ENCODE measurements at places on chromosomes 3 and 15.

GRCh38 chr3:4474683-4475490 lies 7.8 kb upstream of the SUMF1 start:
- no peaks in the 10 kb centered on the region for H3K27me3 ChIP-seq
- H3K36me3 ChIP-seq = no peaks in the 10 kb centered on the region
- DNase-seq = peak; percentile 52
- H3K27ac ChIP-seq = no peak overlapping the region
- H3K4me3 ChIP-seq = no peak overlapping the region

DNA sequence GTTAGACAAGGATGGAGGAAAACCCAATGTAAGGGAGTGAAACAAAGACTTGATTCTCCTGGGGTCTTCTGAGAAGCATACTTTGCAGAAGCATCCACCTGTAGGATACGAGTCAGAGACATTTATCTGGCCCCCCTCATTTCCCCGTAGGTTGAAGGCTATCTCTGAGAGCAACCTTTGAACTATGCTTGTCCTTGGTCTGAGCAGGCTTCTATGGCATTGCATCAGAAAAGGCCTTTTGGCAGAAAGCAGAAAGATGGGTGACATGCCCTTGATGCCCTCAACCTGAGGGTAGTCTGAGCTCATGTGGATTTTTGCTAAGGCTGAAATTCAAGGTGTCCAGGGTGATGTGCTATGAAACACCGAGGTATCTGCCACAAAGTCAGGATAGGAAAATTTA lies 131.6 kb upstream of the SGO1 start:
- H3K36me3 ChIP-seq = no peaks in the 10 kb centered on the region
- peaks cover 6% of the 10 kb centered on the region for H3K4me1 ChIP-seq
- H3K27ac ChIP-seq = no peak overlapping the region
- H3K27me3 ChIP-seq = no peaks in the 10 kb centered on the region

DNA sequence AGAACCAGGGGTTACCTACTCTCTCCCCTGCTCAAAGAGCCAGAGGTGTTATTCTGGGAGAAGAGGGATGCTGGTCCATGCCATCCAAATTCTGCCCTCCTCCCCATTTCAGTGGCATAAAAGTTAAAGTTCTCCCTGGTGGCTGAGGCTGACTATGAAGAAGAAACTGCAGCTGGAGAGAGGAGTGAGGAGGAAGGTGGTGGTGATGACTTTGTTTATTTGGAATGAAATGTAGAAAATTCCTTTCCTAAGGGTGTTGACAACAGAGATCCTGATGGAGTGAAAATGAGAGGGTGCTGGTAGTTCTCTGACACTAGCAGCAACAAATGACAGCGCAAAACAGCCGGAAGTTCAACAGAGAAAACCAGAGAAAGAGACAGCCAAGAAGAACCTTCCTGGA lies 100.4 kb downstream of the PCCB start:
- H3K27ac ChIP-seq = no peak overlapping the region
- H3K4me3 ChIP-seq = no peak overlapping the region
- H3K36me3 ChIP-seq = no peaks in the 10 kb centered on the region

- H3K4me3 ChIP-seq = no peak overlapping the region
- peak; percentile 56 for DNase-seq
- no peaks in the 10 kb centered on the region for H3K27me3 ChIP-seq
- H3K27ac ChIP-seq = no peak overlapping the region
- no peaks in the 10 kb centered on the region for H3K36me3 ChIP-seq
Measured at GRCh38 chr3:156010829-156011228, 109.5 kb upstream of the KCNAB1 start.

DNA sequence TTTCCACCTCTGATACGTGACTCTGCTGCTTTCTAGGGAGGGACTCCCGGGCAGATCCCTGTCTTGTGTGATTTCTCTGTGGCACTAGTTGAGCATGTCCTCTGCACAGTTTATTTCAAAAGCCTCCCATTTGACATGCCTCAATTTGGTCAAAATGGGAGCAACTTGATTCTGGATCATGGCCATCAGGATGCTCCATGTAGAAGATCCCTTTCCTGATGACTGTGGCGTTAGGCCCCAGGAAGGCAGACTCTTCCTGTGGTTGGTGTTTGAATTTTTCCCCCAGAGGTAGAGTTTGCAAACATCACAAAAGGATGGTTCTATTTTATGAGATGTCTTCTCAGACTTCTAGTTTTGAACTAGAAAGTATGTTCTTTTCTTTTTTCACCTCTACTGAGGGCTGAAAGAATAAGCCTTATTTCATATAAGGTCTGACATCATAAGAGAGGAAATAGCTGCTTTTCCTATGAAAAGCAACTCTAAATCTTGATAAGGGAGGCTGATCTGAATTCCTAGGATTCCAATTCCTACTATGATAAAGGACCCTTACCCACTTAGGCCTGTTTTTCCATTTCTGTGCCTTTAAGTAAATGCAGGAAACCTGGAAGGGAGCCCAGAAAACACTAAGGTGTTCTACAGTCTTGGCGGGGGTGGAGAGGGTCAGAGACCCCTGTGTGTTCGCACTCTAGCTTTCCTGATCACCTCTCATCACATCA lies 243.8 kb upstream of the CHRM5 start:
- H3K4me3 ChIP-seq = no peak overlapping the region
- no peak for DNase-seq
- no peak overlapping the region for H3K27ac ChIP-seq
- H3K36me3 ChIP-seq = no peaks in the 10 kb centered on the region
- no peaks in the 10 kb centered on the region for H3K27me3 ChIP-seq

DNA sequence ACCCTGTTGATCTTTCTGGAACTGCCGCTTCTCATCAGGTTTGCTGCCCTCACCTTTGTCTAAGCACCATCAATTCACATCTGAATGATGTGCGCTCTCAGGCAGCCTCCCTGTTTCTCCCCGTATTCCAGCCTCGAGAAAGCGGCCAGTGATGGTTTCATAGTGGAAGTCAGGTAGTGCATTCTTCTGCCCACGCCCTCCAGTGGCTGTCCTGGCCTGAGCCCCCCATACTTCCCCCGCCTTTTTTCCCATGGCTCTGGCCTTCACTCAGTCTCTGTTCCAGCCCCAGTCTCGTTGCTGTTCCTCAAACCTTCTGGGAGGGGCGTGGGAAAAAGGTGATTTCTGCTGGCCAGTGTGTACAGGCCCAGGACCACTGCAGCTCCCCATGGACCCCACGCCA lies 101.3 kb downstream of the ASB7 start:
- H3K36me3 ChIP-seq = no peaks in the 10 kb centered on the region
- no peak for DNase-seq
- no peaks in the 10 kb centered on the region for H3K4me1 ChIP-seq

- peaks cover 36% of the 10 kb centered on the region for H3K4me1 ChIP-seq
- H3K4me3 ChIP-seq = no peak overlapping the region
- H3K27me3 ChIP-seq = no peaks in the 10 kb centered on the region
- no peak for DNase-seq
- no peaks in the 10 kb centered on the region for H3K36me3 ChIP-seq
- H3K27ac ChIP-seq = no peak overlapping the region
Measured at GRCh38 chr3:179452872-179453271, 1.6 kb upstream of the GNB4 start.

DNA sequence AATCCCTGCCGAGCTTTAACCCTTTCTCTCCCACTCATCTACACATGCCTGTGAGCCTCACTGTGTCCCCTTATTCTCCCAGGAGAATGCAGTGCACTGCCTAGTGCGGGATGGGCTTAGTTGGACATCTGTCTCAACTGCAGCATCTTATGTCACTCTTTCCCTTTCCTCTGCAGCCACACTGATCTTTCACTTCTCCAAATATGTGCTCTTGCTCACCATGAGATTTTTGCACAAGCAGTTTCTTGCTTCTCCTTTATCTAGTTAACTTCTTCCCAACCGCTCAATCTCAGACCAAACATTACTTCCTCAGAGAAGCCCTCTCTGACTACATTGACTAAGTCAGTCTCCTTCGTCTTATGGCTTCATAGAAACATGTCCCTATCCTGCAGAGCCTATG lies 292.3 kb downstream of the KBTBD8 start:
- no peaks in the 10 kb centered on the region for H3K4me1 ChIP-seq
- no peaks in the 10 kb centered on the region for H3K27me3 ChIP-seq
- H3K4me3 ChIP-seq = no peak overlapping the region
- no peak for DNase-seq

GRCh38 chr15:41819455-41820050 lies 8.3 kb upstream of the JMJD7 start:
- no peak overlapping the region for H3K4me3 ChIP-seq
- H3K4me1 ChIP-seq = no peaks in the 10 kb centered on the region
- no peaks in the 10 kb centered on the region for H3K36me3 ChIP-seq
- H3K27ac ChIP-seq = no peak overlapping the region
- H3K27me3 ChIP-seq = no peaks in the 10 kb centered on the region

GRCh38 chr3:136730595-136731273 lies 21.4 kb downstream of the STAG1 start:
- H3K27me3 ChIP-seq = no peaks in the 10 kb centered on the region
- no peaks in the 10 kb centered on the region for H3K36me3 ChIP-seq
- DNase-seq = no peak
- no peak overlapping the region for H3K27ac ChIP-seq
- H3K4me3 ChIP-seq = no peak overlapping the region

DNA sequence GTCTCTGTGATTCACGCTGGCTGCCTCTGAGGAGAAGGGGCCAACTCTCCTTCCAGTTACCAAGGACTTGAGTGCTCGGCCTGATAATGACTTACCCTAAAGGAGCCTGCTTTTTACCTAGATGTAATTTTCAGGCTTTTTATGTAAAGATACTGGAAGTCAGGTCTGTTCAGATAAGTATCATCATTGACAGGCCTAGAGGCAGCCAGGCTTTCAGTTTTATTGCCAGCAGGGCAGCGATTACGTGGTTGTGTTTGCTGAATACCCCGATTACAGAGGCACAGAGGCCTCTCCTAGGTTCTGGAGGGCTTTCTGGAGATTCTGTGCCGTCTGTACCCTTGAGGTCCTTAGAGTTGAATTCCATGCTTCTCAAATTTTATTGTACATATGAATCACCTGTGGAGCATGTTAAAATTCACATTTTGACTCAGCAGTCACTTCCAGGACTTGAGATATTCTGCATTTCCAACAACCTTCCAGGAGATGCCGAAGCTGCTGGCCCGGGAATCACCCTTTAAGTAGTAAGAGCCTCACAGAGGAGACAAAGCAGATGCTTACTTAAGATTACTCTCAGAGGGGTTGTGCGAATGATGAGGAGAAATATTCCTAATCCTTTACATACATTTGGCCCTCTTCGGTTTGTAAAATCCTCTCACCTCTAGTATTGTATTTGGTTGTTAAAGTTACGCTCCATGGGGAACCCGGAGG lies 160.1 kb upstream of the BHLHE40 start:
- no peak overlapping the region for H3K27ac ChIP-seq
- no peak overlapping the region for H3K4me3 ChIP-seq
- no peaks in the 10 kb centered on the region for H3K4me1 ChIP-seq
- no peaks in the 10 kb centered on the region for H3K27me3 ChIP-seq
- no peak for DNase-seq

- DNase-seq = no peak
- no peak overlapping the region for H3K4me3 ChIP-seq
- no peaks in the 10 kb centered on the region for H3K27me3 ChIP-seq
- no peak overlapping the region for H3K27ac ChIP-seq
- H3K36me3 ChIP-seq = no peaks in the 10 kb centered on the region
Measured at GRCh38 chr3:183987000-183987600, 30.6 kb downstream of the ABCC5 start.

DNA sequence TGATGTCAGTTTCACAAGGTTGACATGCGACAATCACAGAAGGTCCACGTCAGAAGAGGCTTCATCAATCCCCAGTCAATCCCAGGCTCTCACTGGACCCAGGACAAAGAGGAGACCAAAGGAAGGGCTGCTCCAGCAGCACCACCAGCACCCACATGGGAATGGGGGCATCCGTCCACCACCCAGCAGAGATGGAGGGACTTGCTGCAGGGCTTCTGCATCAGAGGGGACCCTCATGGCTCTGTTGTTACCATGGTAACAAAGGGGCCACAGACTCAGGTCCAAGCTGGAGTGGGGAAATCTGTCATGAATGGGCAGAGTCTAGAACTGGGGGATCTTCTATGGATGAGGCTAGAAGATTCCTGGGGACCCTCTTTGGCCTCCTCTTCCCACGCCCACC lies 13.1 kb downstream of the PLA2G4F start:
- no peaks in the 10 kb centered on the region for H3K27me3 ChIP-seq
- no peaks in the 10 kb centered on the region for H3K4me1 ChIP-seq
- no peak overlapping the region for H3K4me3 ChIP-seq
- no peaks in the 10 kb centered on the region for H3K36me3 ChIP-seq
- no peak for DNase-seq
- no peak overlapping the region for H3K27ac ChIP-seq

GRCh38 chr15:28165791-28166190 lies 66.7 kb upstream of the OCA2 start:
- H3K4me1 ChIP-seq = peaks cover 21% of the 10 kb centered on the region
- H3K27me3 ChIP-seq = no peaks in the 10 kb centered on the region
- peaks cover 10% of the 10 kb centered on the region for H3K36me3 ChIP-seq
- no peak overlapping the region for H3K27ac ChIP-seq

DNA sequence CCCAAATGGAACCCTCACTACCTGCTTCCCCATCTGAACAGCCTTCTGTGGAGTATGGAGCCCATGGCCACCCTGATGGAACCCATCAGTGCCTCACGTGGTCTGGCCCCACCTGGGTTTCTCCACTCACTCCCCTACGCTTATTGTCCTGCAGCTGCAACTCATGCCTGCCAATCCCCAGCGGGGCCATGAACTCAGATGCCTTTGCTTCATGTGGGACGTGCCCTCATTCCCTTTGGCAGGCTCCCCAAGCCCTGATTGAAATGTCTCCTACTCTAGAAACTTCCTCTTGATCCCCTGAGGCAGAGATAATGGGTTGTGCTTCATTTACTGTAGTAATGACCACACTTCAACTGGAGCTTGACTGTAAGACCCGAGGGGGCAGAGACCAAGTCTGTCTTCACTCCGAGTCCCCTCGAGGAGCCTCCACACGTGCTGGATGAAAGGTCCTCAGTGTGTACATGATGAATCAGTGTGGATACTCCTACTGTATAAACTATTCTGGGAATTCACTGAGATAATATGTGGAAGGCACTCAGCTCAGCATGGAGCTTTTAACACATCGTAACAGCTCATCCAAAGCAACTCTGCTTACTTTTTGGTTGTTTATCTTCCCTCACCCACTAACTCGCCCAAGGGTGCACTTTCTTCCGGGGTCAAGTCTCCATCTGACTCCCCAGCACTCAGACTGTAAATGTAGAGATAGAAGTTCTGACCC lies 232.8 kb upstream of the BHLHE40 start:
- H3K4me3 ChIP-seq = no peak overlapping the region
- no peaks in the 10 kb centered on the region for H3K36me3 ChIP-seq
- no peak overlapping the region for H3K27ac ChIP-seq

- no peak overlapping the region for H3K27ac ChIP-seq
- H3K4me3 ChIP-seq = peak overlapping the region; percentile 92
- H3K27me3 ChIP-seq = no peaks in the 10 kb centered on the region
- DNase-seq = peak; percentile 59
- peaks cover 12% of the 10 kb centered on the region for H3K4me1 ChIP-seq
Measured at GRCh38 chr15:90994059-90994416, 297 bp downstream of the PRC1 start.

- H3K27ac ChIP-seq = no peak overlapping the region
- no peaks in the 10 kb centered on the region for H3K36me3 ChIP-seq
- no peak for DNase-seq
- no peaks in the 10 kb centered on the region for H3K27me3 ChIP-seq
Measured at GRCh38 chr3:138078901-138079344, 36.5 kb downstream of the DZIP1L start.

Measured in neural progenitor cell (in vitro differentiated cells).